C1 segment of cervical spinal cord (tissue), 14 donors: ENCODE measurements at places on chromosomes 13 and 19.

DNA sequence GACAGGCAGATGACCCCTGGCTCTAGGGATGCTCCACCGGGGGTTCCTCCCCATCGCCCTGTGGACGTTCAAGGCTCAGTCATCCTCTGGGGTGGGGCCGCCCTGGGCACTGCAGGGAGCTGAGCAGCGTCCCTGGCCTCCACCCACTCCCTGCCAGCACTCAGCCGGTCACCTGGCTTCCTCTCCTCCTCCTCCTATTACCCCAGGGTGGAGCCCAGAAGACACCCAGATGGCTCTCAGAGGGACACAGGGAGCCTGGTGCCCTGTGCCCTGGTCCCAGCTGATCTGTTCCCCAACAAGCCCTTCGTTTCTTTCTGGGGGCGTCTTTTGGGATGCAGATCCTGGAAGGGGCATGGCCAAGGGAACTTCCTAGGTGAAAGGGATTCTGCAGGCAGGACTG is 3.7 kb upstream of the MKNK2 start:
- no peak for DNase-seq

DNA sequence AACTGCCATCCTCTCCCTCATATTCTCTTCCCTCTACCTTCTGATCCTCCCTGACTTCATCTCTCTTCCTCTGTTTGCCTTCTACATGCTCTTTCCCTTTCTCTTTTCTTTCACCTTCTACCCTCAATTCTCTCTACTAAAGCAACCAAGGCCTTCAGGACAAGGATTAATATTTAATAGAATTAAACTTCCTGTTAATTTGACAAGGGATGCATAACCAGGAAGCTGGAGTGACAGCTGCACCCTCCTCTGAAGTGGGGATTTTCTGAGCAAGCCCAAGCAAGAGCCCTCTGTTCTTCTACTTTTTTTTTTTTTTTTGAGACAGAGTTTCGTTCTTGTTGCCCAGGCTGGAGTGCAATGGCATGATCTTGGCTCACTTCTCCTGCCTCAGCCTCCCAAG is 63.4 kb upstream of the MED4 start:
- no peak for DNase-seq

DNA sequence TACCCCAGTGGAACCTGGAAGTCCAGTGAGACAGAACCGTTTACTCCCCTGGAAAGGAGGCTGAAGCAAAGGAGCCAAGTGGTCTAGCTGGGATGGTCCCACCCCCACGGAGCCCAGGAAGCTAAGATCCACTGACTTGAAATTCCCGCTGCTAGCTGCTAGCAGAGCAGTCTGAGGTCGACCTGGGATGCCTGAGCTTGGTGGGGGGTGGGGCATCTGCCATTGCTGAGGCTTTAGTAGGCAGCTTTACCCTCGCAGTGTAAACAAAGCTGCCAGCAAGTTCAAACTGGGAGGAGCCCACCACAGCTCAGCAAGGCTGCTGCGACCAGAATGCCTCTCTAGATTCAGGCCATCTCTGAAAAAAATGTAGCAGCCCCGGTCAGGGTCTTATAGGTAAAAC is 437.0 kb downstream of the SUCLA2 start:
- no peak for DNase-seq

- no peak for DNase-seq
Measured at GRCh38 chr13:63595811-63596210, 2180.2 kb upstream of the PCDH20 start.

GRCh38 chr19:1028062-1028926 is 1.9 kb downstream of the CNN2 start:
- no peak for DNase-seq

GRCh38 chr19:1487576-1488281 is 2.4 kb downstream of the PCSK4 start:
- no peak for DNase-seq

- no peak for DNase-seq
Measured at GRCh38 chr13:95349267-95349666, 48.0 kb upstream of the ABCC4 start.

GRCh38 chr13:98275681-98276171 is 98.7 kb upstream of the RNF113B start:
- DNase-seq = no peak

- peak; percentile 89 for DNase-seq
Measured at GRCh38 chr13:110869805-110870706, 44.8 kb downstream of the ANKRD10 start.

DNA sequence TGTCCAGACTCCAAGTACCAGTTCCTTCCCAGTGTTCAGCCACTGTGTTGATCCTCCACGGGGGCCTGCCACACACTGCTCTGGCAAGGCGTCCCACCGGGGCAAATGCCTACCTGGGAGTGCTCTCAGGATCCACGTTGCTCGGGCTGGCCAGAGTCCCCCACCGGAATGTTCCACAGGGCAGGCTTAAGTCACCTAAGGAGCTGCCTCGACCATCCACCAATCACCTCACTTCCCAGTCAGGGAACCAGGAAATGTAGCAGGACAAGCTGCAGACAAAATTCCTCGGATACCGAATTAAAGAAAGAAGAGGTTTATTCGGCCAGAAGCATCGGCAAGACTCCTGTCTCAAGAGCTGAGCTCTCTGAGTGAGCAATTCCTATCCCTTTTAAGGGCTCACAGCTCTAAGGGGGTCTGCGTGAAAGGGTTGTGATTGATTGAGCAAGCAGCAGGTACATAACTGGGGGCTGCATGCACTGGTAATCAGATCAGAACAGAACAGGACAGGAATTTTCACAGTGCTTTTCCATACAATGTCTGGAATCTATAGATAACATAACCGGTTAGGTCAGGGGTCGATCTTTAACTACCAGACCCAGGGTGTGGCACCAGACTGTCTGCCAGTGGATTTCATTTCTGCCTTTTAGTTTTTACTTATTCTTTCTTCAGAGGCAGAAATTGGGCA is 56.9 kb upstream of the EDNRB start:
- no peak for DNase-seq

GRCh38 chr13:76777096-76777495 is 109.1 kb downstream of the KCTD12 start:
- no peak for DNase-seq
